Activated CD4-positive, alpha-beta T cell treated with anti-CD3 and anti-CD28 coated beads, Interleukin-2, amount 50 U/mL, for 4 hours (primary cell): ENCODE measurements at places on chromosomes 5 and 9.

GRCh38 chr9:21677387-21677786 lies 125.0 kb upstream of the MTAP start:
- DNase-seq = no peak

DNA sequence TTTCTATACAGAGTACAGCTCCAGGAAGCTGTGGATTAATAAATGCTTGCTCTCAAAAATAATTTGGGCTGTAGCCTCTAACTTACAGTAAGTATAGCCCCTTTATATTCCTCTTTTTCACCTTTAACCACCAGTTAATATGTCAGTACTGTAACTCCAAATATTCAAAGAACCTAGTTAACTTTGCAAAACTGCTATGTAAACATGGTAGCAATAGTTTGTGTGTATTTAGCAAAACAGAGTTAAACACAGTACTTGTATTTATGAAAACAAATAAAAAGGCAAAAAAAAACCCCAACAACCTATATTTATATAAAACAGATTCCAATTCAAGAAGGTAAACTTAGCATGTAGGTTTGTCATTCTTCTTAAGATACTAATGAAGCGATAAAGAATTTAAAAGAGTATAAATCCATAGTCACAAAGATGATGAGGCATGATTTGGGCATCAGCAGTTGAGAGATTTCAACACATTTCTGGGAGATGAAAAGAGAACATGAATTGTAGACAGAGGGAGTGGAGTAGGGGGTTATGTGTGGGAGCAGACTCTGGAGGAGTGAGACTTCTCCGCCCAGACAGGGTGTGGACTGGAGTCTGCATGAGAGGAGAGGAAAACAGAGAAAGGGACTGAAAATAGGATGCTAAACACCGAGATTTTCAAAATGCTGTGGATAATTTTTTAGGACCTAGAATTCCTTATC lies 47.0 kb upstream of the F2RL1 start:
- DNase-seq = no peak

DNA sequence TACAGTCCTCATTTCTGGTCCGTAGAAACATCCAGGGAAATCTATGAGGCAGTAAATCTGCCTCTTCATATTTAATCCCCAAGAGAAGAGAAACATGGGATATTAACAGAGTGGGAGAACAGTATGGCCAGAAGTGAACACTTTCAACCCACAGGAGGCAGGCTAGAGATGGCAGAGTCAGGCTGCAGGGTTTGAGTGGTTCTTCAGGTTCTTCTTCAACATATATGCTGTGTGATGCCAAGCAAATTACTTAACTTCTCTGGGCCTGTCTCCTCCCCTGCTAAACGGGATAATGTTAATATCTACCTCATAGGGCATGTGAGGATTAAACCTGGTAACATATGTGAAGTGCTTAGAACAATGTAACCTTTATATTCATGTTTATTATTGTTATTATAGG lies 321.8 kb downstream of the PSAT1 start:
- DNase-seq = no peak

GRCh38 chr9:133153227-133154096 lies 10.3 kb downstream of the GBGT1 start:
- DNase-seq = no peak

- no peak for DNase-seq
These were observed 52.8 kb downstream of the SAXO1 start for GRCh38 chr9:18980189-18980588.

GRCh38 chr9:116181853-116182610 lies 28.4 kb downstream of the PAPPA start:
- DNase-seq = no peak

DNA sequence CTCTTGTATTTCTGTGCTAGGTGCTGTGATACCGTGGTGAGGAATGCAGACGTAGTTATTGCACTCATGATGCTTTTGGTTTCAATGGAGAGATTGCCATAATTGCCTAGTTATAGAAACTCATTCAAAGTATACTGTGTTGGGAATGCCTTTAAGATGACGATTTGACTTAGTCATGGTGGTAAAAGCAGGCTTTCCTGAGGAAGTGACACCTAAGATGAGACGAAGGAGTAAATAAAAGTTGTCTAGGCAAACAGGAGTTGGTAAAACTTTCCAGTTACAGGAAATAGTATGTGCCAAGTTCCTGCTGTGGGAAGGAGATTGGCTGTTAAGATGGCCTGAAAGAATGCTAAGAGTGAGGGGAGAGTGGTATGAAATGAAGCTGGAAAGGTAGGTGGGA lies 48.1 kb downstream of the FOCAD start:
- no peak for DNase-seq

DNA sequence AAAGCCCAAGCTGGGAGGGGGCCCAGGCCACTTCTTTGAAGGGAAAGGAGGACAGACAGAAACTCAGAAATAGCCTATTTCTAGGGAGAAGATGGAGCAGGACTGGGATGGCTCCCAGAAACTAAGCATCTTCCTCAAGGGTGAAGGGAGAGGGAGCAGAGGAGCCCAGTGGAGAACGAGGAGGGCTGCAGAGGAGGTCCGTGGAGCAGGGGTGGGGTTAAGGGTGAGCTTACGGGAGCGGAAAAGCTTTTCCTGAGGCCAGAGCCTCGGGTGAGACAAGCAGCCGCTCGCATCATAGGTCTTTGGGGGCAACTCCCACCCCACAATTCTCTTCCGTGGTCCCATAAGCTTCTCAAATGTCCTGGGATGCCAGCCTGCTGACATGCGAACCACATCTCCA lies 127.1 kb upstream of the PHYKPL start:
- no peak for DNase-seq

GRCh38 chr9:128568470-128569078 lies 16.2 kb downstream of the SPTAN1 start:
- DNase-seq = no peak

GRCh38 chr5:154866841-154867240 lies 8.4 kb downstream of the CNOT8 start:
- no peak for DNase-seq

DNA sequence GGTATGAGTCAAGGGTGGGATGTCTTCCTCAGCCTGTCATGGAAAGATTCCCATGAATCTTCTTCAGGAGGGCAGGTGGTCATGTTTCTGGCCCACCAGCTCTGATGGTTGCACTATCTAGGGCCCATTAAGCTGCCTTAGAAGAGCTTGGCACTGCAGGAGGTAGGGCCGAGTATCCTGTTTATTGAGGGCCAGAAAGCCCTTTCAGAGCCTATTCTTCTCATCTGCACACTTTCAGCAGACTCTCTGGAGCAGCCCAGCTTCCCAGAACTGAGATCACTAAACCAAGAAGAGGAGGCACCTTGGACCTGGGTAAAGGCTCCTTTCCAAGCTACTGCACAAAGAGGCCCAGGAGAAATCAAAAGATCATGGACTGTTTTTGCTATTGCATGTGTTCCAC lies 146.5 kb downstream of the MTX3 start:
- DNase-seq = no peak
